Activated CD4-positive, alpha-beta T cell treated with anti-CD3 and anti-CD28 coated beads, Interleukin-2, amount 10 ng/mL, durations not matched to agents 7 days and 5 days (primary cell): ENCODE measurements at places on chromosomes 12 and 14. TPM values are rescaled to one million over a fixed set of nuclear protein-coding genes. Genes with fewer than 3 reads are reported as not detected.
A peak's percentile ranks its signal among the peaks of the same experiment; 100 is the strongest.

Gene NANOG
- not detected for total RNA-seq

Gene HOXC9
- not detected for total RNA-seq

Gene FLRT2
- not detected for total RNA-seq

Gene ALKBH2
- total RNA-seq = 13.0 TPM

Gene FIGNL2
- total RNA-seq = 0.17 TPM

Gene TAS2R14
- total RNA-seq = 2.1 TPM

Gene MANSC4
- not detected for total RNA-seq

Gene NTF3
- not detected for total RNA-seq

Gene ADSS1
- total RNA-seq = 0.81 TPM

Gene HOXC6
- total RNA-seq = not detected

Gene ANKS1B
- 0.25 TPM for total RNA-seq

Gene AKAP3
- total RNA-seq = 2.6 TPM

DNA sequence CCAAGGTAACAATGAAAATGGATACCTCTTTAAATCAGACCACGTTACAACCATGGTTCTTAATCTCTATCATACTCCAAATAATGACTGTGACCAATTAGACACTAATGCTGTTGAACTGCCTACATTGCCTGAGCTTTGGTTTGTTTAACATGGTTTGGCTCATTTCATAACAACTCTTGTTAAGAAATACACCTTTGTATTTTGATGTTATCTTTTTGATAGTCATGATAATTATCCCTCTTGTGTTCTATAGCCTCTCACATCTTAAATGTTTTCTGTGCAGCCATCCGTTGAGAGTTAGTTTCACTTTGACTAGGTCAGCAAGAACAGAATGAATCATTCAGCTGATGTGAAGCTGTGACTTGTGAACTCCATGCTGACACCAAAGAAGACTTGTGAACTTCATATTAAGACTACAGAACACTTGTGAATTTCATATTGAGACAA, 75.5 kb upstream of the RERGL start:
- DNase-seq = peak; percentile 10

- DNase-seq = no peak
Measured at GRCh38 chr12:5014269-5014668, 29.4 kb upstream of the KCNA5 start.

- DNase-seq = peak; percentile 98
Measured at GRCh38 chr12:53625946-53626701, at the start of gene ATF7. TSS of gene ATF7 (minus strand) at chr12:53626382. CDS start at chr12:53601000, 25,382 bp downstream.

- DNase-seq = peak; percentile 92
Measured at GRCh38 chr12:685388-685787, 22.1 kb upstream of the NINJ2 start.

- no peak for DNase-seq
Measured at GRCh38 chr14:46820291-46820690, 168.7 kb upstream of the RPL10L start.

DNA sequence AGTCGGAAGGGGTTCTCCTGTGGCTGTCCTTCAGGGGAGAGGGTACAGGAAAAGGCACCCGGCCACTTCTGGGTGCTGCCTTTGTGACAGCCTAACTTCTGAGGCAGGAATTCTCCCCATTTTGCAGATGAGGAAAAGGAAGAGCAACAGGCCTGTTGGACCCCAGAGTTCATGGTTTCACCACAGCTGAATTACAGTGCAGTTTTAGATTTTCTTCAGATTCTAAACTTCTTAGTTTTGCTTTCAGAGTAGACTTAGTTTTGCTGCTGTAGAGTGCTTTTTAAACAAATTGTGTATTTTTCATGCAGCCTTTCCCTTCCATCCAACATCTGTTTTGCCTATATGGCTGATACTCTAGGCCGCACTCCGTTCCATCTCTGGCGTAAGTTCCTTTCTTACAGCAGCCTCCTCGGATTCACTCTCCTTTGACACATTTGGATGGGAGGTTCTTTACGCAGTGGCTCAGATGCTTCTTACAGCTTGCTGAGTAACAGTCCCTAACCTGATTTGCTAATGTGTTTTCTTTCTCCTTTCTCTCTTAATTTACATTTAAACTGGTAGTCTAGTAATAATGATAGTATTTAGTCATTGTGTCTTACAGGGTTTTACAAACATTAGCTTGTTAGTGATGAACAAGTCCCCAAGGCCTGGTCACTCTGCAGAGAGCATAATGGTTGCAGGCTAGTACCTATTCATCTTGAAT, 7.8 kb downstream of the TRAF3 start:
- no peak for DNase-seq

DNA sequence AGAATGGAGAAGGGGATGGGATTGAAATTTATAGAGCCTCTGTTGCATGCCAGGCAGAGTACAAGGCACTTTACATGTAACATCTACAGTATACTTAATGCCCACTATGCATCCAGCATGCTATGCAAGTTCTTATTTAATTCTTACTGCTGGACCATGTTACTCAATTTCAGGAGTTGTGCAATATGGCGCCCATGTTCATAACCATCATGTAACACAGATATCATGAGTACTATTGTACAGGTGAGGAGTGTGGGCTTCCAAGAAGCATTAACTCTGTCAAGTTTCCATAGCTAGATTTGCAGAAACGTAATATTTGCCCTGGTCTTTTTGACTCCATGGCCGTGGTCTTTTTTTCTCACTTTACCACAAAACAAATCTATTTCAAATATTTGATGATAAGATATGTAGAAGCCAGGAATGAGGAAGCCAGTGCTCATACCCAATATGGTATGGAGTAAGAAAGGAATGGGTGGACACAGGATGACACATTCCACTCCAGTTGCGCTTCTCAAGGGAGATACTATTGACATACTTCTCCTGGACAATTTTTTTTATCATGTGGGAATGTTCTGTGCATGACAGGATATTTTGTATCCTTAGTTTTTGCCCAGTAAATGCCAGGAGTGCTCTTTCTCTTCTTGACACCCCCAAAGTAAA, 191.8 kb downstream of the C12orf75 start:
- DNase-seq = no peak

GRCh38 chr12:85804663-85805062, 31.5 kb downstream of the RASSF9 start:
- DNase-seq = no peak

GRCh38 chr14:65238456-65238855, 136.1 kb upstream of the MAX start:
- no peak for DNase-seq

DNA sequence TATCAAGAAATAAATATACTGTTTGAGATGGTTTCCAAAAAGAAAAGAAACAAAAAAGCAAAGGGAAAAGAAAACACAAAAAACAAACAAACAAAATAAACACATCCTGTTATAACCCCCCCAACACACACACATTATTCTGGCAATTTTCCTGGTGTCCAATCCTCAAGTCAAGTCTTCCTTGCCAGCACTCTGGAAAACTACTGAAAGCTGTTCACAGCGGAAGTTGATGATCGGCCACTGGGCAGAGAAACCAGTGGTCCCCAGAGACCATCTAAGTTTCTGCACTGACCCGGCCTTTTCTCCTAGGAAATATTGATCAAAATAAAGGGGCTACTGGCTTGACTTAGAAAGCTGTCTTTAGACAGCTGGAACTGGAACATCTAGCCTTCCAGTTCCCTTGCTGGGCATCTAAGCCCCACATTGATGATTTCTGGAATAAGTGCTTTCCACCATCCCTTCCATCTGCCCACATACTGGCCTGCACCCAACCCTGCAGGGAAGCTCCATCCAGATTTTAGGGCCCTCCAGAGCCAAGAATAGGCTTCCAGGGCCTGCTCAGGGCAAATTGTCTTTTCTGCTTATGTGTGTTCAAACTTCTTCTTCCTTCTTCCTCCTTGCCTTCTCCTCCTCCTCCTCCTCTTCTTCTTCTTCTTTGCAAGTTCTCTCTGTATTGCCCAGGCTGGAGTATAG, 11.6 kb upstream of the PPP1CC start:
- no peak for DNase-seq

GRCh38 chr12:45310627-45310968, 94.7 kb downstream of the ANO6 start:
- no peak for DNase-seq

GRCh38 chr12:112418273-112418607, 507 bp upstream of the PTPN11 start:
- DNase-seq = no peak

- no peak for DNase-seq
Measured at GRCh38 chr14:68825729-68826128, 32.9 kb upstream of the ZFP36L1 start.

DNA sequence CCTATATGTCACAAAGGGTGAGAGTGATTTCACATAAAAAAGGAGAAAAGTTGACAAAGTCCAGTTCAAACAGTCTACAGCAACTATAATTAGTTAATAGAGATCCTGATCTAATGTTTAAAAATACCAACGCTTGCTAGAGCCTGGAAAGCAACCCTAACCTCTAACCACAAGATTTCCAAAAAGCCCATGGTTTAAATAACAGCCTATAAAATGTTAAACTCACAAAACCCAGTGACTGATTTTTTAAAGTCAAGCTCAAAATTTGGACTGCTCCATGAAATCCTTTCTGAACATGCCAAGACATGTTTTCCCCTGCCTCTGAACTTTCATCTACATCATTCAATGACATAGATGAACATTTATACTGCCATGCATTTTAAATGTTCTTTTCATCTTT, 81.6 kb downstream of the PLEKHG7 start:
- no peak for DNase-seq

- no peak for DNase-seq
Measured at GRCh38 chr14:96805956-96806355, 8.8 kb downstream of the VRK1 start.

DNA sequence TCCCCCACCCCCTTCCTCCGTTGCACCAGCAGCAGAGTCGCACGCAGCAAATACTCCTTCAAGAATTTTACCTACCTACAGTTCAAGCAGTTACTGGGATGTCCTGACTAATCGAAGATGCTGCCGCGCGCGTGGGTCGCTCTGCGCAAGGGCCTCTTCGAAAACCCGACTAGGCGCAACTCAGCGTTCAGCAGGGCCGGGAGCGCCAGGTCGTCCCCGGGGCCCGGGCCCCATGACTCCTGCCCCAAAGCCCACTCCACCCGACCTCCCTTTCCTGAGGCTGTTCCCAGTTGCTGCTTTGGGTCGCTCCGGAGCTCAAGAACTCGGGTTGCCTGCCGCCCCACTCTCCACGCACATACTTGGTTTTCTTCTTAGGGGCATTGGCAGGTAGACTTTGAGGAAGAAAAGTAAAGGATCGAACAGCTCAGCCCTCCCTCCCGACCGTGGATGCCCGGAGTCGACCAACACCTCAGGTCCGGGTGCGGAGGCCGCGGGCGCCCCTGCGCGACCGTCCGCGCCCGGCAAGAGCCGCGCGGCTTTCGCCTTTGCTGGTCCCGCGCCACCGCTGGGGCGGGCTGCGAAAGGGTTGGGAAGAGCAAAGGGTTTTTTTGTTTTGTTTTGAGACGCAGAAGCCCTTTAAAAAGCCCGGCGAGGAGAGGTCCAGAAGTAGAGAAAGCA, 1.9 kb downstream of the BMP4 start:
- DNase-seq = peak; percentile 10
